ENCODE measurements at places on chromosomes 13 and 19. TPM values are rescaled to one million over a fixed set of nuclear protein-coding genes. Genes with fewer than 3 reads are reported as not detected.

The TGFBR3L gene
- polyA plus RNA-seq = 0.94 TPM

The CCNA1 gene
- polyA plus RNA-seq = not detected

The RNF225 gene
- polyA plus RNA-seq = not detected

The NOVA2 gene
- not detected for polyA plus RNA-seq

The C2CD4C gene
- 0.09 TPM for polyA plus RNA-seq

GRCh38 chr19:39218230-39219007 lies 14.4 kb upstream of the SYCN start:
- no peak for DNase-seq

GRCh38 chr19:35171730-35172129 lies 17.2 kb downstream of the FXYD5 start:
- no peak for DNase-seq

- DNase-seq = no peak
Observed at GRCh38 chr13:23470790-23471614, 37.5 kb upstream of the SACS start.

- no peak for DNase-seq
Observed at GRCh38 chr13:53068585-53069520, 40.2 kb downstream of the OLFM4 start.

GRCh38 chr19:12782424-12783290 lies 7.3 kb upstream of the HOOK2 start:
- DNase-seq = peak; percentile 85

- peak; percentile 89 for DNase-seq
Observed at GRCh38 chr19:4575267-4576015, 16.0 kb upstream of the SEMA6B start.

DNA sequence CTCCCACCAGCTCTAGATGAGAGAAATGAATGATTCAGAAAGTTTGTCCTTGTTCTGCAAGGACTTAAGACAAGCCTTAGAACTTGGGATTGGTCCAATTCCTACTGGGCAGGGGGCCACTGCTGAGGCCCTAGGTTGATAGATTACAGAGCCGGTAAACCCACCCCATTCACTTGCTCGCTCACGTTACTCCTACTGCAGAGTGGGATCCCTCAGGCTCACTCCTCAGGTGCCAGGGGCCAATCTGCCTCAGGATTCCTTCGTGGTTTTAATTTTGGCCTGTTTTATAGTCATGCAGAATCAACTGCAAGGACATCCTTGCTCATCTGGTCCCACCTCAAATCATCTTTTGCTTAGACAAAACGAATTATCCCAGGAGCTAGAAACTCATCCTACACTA lies 59.0 kb downstream of the SERP2 start:
- DNase-seq = peak; percentile 31

DNA sequence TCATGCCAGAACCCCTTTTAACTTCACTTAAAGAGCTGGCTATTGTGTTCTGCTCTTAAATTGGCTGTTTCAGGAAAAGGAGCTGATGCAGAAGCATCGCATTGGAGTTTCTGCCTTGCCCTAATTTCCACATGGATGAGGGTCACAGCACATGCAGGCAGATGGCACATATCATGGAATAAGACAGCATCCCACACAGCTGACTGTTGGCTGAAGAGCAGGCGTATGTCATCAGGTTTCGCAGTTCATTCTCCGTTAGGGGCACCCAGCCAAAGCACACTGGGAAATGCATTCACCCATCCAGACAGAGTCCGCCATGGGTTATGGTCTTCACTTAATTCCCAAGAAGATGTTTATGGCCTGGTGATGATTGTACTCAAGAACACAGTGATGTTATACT lies 572.5 kb downstream of the LIG4 start:
- DNase-seq = peak; percentile 55

- peak; percentile 77 for DNase-seq
Observed at GRCh38 chr19:1566392-1567115, 1.6 kb downstream of the MEX3D start.

- DNase-seq = no peak
Observed at GRCh38 chr13:112784811-112785482, 95.1 kb downstream of the ATP11A start.

DNA sequence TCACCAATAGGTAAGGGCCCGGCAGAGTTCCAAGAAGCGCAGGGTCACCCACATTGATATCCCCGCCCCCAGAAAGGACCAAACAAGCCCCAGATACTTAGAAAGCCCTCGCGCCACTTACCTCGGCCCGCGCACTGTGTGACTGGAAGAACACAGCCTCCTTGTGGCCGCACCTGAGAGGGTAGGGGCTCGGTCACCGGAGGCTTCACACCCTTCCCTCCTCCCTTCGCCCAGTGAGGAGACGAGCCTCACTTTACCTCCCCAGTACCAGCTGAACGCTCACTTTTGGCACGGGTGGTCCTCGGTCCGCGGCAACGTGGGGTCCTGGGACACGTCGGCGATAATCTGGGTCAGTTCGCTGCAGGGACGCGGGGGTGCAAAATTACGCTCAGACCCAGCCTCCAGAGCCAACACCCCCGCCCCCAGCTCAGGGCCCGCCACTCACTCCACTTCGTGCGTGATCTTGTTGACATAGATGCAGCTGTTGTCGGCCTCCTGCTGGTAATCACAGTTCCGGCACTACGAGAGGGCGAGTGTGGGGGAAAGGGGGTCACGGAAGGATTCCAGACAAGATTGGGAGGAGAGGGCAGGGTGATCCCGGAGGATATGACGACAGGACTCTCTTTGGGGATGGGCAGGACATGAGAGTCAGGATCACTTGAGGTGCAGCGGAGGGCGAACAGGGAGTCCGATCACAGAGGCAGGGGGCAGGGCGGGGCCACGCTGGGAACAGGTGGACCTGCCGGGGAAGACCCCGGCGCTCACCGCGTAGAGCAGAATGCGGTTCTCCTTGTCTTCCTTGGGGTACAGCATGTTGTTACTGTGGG lies 568 bp downstream of the POLR2I start:
- DNase-seq = peak; percentile 30

- DNase-seq = no peak
Observed at GRCh38 chr13:28805193-28805819, 14.8 kb upstream of the MTUS2 start.

- DNase-seq = peak; percentile 70
Observed at GRCh38 chr13:43113603-43114002, 90.2 kb downstream of the DNAJC15 start.

DNA sequence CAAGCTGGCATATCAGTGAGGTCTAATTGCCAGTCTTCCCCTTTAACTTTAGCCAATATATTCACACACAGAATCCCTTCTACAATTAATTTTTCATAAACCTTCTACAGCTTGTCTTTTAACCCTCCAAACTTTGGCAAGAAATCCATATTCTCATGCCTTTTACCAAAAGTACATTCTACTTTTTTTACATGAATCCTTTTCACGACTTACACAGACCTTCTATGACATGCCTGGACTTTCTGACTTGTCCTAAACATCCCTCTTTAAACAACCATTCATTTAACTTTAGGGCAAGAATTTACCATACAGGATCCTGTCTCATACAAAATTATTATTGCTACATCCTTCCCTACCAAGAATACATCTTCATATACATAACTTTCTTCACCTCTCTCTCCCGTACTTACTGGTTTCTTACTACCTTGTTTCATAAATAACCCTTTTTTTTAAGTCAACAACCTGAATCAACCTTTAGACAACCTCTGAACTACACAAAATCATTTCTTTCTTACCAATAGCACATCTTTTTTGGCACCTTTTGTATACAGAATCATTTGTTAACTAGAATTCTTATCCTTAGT lies 23.5 kb downstream of the ZNF544 start:
- no peak for DNase-seq

- no peak for DNase-seq
Observed at GRCh38 chr19:6660930-6661329, 9.0 kb downstream of the TNFSF14 start.

DNA sequence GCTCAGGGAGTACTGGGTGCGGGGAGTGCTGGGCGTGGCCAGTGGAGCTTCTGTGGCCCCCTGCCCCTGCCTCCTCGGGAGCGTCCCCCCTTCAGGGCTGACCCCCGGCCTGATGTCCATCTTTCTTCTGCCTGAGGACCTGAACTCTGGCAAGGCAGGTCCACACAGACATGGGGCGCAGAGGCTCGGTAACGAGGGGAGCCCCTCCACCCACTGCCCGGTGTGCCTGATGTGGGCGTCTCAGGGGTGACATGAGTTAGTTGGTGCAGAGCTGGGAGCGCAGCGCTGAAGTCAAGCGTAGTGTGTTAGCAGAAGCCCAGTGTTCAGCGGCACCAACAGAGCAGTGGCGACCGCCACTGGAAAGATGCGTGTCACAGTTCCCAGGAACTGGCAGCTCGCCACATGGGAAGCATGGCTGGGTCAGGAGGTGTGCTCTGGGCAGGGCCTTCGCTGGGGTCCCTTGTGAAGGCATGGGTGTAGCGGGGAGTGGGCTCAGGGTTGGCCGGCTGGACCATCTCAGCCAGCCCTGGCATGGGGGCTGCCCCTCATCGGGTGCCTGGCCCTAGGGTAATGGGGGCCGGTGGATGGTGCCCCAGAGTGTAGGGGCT lies 11.5 kb downstream of the THOP1 start:
- DNase-seq = no peak

- DNase-seq = peak; percentile 68
Observed at GRCh38 chr19:47284324-47284899, 9.7 kb downstream of the INAFM1 start.

DNA sequence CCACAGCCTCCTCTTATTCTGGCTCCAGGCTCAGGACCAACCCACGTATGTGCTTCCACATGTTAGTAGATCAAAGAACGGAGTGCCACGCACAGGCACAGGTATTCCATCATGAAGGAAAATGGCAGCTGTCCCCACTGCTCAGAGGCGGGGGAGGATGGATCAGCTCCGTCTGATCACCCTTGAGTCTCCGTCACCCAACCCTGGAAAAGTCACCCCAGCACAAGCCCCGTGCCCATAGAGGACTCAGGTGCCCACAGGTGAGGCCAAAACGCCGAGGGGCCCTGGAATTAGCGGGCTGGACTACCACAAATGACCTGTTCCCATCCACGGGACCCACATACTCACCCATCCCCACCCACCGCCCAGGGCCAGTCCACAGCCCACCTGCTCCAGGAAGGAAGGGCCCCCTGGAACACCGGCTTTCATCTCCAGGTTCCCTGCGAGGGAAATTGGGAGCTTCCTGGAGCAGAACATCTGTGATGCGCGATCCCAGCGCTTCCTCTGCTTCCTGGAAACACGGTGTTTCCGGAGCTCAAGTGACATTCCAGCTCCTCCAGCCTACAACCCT lies 120.5 kb upstream of the SPACA7 start:
- DNase-seq = no peak

Data from IMR-90 (cell line).